ENCODE measurements at places on chromosomes 16 and 17.
A peak's percentile ranks its signal among the peaks of the same experiment; 100 is the strongest.

- no peak for DNase-seq
Measured at GRCh38 chr16:24854607-24855171, 8.9 kb downstream of the SLC5A11 start.

GRCh38 chr16:31297496-31297895 lies 37.7 kb downstream of the ITGAM start:
- DNase-seq: no peak

DNA sequence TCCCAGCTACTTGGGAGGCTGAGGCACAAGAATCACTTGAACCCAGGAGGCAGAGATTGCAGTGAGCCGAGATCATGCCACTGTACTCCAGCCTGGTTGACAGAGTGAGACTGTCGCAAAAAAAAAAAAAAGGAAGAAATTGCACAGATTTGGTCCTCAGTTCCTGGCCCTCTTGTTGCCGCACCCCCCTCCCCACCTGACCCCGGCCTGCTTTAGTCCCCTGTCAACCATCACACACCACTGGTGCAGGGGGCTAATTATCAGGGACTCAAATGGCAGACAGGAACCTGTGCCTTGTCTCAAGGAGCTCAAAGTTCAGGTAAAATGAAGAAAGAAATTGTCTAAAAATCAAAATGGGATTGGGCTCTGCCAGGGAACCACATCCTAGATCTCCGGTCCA lies 28.1 kb downstream of the NGFR start:
- no peak for DNase-seq

DNA sequence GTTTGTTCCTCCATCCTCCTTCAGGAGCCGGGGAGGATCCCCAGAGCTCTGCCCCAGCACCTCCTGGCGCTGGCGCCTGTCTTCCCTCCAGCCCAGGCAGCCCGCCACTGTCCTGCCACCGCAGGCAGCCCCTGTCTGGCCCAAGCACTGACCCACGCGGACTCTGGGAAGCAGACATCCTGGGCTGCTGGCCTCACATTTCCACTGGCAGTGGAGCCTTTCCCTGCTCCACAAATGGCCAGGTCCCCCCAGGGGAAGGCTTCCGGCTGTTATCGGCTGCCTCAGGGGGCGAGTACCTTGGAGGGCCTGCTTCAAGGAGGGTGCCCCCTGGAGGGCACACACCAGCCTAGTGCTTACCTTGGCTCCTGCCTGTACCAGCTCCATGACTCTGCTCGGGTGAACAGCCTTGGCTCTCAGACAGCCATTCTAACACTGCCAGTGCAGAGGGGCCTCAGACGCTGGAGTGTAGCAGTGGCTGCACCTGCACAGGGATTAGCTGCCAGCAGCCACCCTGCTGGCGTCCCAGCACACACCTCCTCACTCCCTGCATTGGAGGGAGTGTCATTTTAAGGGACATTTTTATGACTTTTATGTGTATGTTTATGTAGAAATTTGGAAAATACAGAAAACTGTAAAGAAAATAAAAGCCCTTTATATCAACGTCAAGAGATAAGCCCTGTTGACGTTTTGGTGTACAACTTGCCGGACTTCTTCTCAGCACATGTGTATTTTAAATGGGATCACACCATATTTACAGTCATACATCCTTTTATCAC lies 21.0 kb downstream of the ACE start:
- no peak for DNase-seq

DNA sequence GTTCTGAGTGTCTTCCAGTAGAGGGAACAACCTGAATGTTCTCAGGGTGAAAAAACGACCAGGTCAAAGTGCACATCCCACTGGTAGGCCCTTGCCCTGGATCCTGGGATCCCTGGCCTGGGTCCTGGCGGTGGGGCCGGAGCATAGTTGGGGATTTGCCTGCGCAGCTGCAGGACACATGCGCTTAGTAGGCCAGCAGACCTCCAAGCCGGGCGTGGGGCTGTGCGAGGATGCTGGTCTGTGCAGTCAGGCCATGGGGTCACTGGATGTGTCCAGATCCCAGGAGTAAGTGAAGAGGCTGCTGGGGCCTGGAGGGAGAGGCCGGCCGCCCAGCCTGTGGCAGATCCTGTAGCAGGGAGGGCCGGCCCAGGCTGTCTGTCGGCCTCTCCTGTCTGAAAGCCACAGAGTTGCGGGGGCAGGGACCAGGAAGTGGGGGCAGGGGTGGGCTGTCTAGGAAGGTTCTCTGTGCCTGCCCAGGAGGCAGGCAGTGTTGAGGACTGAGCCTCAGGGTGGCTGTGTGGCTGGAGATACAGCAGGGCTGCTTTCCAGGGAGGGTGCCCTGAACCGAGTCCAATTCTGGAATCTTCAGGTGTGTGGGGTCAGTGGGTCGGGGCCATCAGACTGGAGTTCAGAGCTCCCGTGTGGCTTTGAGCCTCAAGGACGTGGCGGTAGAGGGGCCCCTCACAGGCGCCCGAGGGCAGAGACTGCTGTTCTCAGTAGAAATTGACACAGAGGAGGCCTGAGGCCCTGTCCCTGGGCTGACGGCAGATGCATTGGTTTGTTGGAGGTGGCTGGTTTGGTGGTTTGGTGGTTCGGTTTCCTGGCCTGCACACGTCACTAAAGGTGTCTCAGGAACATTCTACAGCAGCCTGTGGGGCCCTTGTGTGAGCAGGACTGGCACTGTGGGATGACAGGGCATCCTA lies 17.2 kb upstream of the NUDT16L1 start:
- DNase-seq: peak; percentile 44

- no peak for DNase-seq
Measured at GRCh38 chr16:23742766-23743165, 12.1 kb upstream of the CHP2 start.

DNA sequence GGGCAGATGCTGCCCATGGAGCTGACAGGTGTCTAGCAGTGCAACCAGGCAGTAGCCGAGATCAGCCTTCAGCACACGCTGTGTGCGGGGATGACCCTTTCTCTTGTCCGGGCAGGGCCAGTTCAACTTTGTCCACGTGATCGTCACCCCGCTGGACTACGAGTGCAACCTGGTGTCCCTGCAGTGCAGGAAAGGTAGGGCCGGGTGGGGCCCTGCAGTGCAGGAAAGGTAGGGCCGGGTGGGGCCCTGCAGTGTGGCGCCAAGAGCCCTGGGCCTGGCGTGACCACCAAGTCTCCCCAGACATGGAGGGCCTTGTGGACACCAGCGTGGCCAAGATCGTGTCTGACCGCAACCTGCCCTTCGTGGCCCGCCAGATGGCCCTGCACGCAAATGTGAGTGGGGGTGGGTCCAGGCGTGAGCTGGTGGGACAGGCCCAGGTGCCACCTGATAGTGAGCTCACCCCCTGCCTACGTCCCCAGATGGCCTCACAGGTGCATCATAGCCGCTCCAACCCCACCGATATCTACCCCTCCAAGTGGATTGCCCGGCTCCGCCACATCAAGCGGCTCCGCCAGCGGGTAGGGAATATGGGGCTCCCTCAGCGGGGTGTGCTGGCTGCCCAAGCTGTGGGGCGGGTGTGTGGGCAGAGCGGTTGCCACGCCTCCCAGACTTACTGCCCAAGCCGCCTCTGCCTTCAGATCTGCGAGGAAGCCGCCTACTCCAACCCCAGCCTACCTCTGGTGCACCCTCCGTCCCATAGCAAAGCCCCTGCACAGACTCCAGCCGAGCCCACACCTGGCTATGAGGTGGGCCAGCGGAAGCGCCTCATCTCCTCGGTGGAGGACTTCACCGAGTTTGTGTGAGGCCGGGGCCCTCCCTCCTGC lies 40.2 kb downstream of the TSC2 start:
- no peak for DNase-seq

DNA sequence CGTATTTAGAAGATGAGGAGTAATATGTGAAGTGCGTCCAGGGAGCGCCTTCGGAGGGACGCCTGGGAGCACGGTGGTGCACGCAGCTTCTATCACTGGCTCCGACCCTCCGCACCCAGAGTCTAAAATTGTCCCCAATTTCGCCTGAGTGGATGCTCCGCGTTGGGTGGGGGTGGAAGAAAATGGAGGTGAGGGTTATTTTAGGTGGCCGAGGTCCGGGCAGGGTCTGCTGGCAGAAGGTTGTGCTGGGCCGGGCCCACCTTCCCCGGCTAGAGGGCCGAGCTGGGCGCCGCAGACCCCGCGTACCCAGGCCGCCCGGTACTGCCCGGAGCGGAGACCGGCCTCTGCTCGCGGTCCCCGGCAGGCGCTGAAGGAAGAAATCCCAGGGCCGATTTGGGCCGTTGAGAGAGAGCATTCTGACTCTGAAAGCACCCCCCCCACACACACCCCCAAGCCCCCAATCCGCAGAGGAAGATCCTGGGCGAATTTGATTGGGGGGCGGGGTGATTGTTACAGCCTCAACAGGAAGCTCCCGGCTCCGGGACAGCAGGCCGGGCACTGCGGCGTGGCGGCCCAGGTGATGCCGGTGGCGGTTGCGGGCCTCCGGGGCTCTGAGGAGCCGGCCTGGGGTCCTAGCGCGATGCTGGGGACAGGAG lies 3.0 kb downstream of the BAHCC1 start:
- no peak for DNase-seq

GRCh38 chr17:76551685-76552084 lies 11.8 kb downstream of the PRCD start:
- no peak for DNase-seq

- DNase-seq: no peak
Measured at GRCh38 chr17:83028851-83029250, 50.6 kb upstream of the METRNL start.

DNA sequence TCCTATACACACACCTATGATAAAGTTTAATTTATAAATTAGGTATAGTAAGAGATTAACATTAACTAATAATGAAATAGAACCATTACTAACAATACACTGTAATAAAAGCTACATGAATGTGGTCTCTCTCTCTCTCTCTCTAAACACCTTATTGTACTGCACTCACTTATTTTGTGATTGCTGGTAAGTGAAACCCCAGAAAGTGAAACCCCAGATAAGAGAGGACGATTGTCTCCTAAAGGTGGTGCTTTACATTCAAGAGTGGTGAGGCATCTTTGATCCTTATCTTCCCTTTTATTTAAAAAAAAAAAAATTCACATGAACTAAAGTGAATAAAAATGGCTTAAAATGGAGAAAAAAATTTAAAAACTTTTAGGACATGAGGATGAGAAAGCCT lies 80.1 kb upstream of the TRAP1 start:
- no peak for DNase-seq

GRCh38 chr16:8673611-8674412 lies 605 bp upstream of the ABAT start:
- DNase-seq: no peak

GRCh38 chr16:11139326-11140097 lies 116.5 kb downstream of the SOCS1 start:
- no peak for DNase-seq

DNA sequence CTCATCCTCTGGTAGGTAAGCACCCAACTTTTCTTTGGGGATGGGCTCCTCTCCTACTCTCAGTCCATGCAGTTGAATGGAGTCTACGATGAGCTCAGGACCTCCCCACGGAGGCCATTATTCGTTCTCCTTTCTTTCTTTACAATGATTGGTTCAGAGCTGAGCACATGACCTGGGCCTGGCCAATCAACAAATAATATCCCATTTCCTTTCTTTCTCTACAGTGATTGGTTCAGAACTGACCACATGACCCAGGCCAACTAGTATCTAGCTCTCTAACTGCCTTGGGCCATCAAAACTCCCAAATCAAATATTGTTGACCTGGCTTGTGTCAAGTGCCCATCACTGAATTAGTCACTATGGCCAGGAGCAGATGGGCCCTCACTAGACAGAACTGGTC lies 129.2 kb downstream of the USP31 start:
- no peak for DNase-seq

DNA sequence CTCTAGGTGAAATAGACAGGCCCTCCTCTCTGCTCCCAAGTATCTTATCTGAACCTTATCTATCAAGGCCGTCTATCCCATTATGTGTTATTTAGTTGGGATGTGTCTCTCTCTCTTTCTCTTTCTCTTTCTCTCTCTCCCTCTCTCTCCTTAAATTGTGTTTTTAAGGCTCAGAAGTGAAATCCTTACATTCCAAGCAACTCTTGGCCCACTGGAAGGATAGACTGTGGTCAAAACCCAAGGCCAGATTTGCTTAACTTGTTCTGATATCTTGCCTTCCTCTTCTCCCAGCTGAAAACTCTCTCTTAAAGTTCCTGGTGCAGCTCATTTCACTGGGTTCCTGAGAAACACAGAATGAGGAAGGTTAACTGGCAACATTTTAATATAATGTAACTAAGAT lies 14.7 kb downstream of the CDRT4 start:
- DNase-seq: no peak

GRCh38 chr17:62965174-62965685 lies 805 bp upstream of the TANC2 start:
- DNase-seq: peak; percentile 34

DNA sequence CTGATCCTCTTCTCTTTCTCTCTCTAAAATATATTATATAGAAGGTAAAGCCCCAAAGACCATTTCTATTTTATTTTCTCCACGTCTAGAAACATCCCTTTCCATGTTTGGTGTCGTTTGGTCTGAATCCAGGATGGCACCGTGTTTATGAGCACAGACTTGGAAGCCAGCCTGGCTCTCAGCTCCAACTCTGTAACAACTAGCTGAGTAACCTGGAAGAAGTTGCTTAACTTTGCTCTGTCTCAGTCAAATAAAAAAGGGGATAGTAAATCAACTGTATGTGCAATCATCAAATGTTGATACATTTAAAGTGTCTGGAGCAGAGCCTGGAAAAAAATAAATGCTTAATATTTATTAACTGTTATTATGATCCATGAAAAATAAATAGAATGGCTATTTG lies 249.8 kb upstream of the MAF start:
- no peak for DNase-seq

GRCh38 chr17:64385187-64386083 lies 5.2 kb downstream of the PECAM1 start:
- no peak for DNase-seq

Data from stimulated activated naive CD4-positive, alpha-beta T cell (primary cell).